ENCODE measurements at places on chromosomes 3 and 15.
A peak's percentile ranks its signal among the peaks of the same experiment; 100 is the strongest.

- DNase-seq: no peak
Observed at GRCh38 chr3:11373235-11373634, 101.0 kb downstream of the ATG7 start.

GRCh38 chr15:80970658-80971057, 19.0 kb downstream of the MESD start:
- DNase-seq: no peak

GRCh38 chr3:105503191-105503593, 136.5 kb downstream of the ALCAM start:
- peak; percentile 53 for DNase-seq

- DNase-seq: no peak
Observed at GRCh38 chr15:31516874-31517273, 190.2 kb downstream of the KLF13 start.

DNA sequence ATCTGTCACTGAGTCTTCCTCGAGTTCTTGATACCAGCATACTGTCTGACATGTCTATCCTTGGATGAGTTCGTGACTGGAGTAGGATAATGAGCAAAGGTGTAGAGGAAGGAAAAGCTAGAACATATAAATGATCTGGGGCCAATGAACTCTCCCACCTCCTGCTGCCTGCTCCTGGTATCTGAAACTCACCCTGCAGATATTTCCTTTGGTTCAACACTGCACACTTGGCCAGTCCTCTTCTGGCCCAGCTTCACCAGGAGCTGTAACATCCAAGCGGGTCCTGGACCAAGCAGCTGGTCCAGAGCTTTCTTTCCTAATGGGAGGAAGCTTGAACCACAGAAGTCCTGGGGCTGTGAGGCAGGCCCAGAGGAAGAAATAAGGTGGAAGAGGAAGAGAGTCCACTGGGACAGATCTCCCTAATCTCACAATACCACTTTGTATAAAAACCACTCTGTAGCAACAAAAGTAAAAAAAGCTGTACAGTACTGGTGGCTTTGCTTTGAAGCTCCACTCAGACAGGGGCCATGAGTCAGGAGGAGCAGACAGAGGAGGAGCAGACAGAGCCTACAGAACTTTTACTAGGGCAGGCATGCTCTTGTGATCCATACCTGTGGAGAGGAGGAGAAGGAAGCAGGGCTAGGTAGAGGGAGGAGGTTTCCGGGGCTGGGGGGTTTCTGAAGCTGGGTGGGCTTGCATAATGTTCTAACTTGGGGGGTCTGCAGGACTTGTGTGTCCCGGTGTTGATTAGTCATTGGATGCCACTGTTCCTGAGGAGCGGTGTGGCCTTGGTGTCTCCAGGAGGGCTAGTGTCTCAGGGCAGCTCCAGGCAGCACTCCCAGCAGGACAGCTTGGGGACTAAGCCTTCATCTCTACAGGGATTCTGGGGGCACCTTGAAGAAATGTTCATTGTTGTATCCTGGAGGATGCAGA, 166.9 kb downstream of the ABHD5 start:
- no peak for DNase-seq

- no peak for DNase-seq
Observed at GRCh38 chr3:171640520-171641412, 169.5 kb downstream of the PLD1 start.

DNA sequence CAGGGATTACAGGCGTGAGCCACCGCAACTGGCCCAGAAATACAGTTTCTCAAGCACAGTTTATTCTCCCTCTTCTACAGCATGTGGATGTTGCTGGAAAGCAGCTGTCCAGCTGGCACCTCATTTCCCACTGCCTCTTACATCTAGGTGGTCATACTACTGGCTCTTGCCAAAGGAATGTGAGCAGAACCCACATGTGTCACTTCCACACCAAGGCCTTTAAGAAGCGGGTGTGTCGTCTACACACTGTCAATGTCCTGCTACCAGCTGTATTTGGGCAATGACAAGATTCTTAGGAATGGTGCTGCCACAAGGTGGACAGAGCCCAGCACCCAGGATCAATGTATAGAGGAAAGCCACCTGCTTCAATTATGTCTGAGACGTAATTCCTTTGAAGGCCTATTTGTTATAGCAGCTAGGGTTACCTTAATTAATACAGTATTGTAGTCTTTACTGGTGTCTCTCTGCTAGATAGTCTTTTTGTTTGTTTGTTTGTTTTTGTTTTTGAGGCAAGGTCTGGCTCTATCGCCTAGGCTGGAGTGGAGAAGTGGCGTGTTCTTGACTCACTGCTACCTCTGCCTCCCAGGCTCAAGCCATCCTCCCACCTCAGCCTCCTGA, 15.1 kb upstream of the RAB7A start:
- no peak for DNase-seq

- no peak for DNase-seq
Observed at GRCh38 chr3:6680119-6680806, 180.7 kb upstream of the GRM7 start.

GRCh38 chr3:59514865-59515482, 465.1 kb upstream of the CFAP20DC start:
- peak; percentile 0 for DNase-seq

GRCh38 chr15:66848686-66849392, 146.8 kb downstream of the SMAD6 start:
- no peak for DNase-seq

- no peak for DNase-seq
Observed at GRCh38 chr3:16604887-16605602, at the start of gene DAZL. TSS of gene DAZL (minus strand) at chr3:16605423. CDS start at chr3:16605205, 218 bp downstream.

DNA sequence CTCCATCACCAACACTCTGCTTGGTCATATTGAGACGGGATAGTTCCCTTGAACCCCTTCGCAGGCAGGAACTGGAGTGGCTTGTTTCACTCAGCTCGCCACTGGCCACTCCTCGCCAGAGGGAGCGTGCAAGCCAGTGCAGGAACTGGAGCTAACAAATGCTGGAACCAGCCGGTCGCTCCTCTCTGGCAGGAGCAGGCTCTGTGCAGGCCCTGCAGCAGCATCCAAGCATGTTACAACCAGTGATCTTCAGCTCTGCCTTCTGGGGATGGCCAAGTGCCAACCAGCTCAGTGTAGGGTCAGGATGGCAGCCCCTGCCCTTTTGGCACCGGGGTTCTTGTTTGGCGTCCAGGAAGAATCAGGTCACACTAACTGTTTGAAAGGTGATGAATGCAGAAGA, 329.0 kb upstream of the AZI2 start:
- DNase-seq: no peak

DNA sequence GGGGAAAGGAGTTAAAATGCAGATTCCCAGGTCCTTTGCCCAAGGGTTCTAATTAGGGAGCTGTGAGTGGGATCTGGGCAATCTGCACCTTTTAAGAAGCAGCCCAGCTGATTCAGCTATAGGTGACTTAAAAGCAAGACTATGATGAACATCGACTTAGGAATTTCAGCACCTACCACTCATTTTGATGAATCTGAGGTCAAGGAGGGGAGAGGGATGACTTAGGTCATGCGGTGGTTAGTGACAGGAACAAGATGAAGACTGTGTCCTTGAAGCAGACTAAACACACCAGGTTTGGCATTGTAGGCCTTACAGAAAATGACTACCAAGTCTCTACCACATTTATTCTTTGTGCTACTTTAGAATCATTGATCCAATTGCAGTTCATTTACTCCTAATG, 196.3 kb downstream of the DTWD1 start:
- no peak for DNase-seq

DNA sequence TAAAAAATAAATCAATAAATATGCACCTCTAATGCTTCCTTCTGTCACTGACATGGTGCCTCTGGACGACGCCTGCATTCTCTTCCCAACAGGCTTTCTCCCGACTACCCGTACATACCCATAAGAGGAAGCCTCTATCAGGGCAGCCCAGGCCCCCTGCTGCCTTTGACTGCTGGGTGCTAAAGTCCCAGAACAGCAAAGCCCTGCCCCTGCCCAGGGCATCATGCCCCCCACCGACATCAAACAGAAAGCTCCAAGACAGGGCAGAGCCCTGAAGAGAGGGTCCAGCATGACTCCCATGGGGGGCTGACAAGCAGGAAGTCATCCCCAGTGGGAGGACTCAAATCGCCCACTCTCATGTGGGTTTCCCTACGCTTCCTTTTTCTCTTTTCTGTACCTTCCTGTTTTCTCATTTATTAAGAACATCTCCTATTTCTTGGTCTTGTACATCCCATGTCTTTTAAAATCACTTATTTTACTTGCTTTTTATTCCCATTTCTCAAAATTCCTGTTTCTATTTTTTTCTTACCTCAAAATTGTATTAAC, 23.4 kb downstream of the XPC start:
- DNase-seq: no peak

GRCh38 chr3:78728406-78729145, 1039.2 kb downstream of the ROBO1 start:
- peak; percentile 83 for DNase-seq

DNA sequence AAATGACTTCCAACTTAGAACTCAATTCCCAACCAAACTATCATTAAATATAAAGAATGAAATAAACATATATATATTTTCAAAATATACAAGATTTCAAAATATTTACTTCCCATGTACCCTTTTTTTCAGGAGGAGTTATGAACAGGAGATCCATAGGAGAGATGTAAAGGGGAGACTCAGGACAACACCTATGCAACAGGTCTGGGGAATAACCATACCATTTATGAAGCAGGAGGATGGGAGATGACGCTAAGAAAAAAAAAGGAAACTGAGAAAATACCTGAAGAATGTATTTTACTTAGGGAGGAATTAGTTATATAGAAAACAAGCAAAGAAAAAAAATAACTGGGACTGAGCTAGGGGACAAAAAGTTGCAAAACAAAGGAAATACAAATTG, 23.8 kb downstream of the INTS14 start:
- no peak for DNase-seq

- no peak for DNase-seq
Observed at GRCh38 chr3:133466531-133467386, 66.9 kb downstream of the BFSP2 start.

- no peak for DNase-seq
Observed at GRCh38 chr3:125498630-125499029, 21.4 kb downstream of the SNX4 start.

DNA sequence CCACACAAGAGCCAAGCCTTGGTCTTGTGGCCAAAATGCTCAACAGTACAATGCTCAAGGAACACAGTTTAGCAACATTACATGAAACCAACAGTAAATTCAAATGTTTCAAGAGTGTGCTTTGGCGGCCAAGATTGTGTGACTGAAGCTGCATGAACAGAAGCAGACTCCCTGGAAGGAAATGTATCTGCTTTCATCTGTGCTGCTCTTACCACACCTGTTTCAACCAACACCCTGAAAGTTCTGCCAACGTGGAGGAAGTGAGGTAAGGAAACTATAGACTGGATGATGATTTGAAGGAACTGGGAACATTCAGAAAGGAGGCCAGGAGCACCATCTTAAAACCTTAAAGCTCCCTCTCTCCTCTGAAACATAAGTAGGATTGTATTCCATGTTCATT, 55.7 kb downstream of the MB21D2 start:
- no peak for DNase-seq

- DNase-seq: no peak
Observed at GRCh38 chr3:151726016-151726415, 7.7 kb upstream of the AADACL2 start.

DNA sequence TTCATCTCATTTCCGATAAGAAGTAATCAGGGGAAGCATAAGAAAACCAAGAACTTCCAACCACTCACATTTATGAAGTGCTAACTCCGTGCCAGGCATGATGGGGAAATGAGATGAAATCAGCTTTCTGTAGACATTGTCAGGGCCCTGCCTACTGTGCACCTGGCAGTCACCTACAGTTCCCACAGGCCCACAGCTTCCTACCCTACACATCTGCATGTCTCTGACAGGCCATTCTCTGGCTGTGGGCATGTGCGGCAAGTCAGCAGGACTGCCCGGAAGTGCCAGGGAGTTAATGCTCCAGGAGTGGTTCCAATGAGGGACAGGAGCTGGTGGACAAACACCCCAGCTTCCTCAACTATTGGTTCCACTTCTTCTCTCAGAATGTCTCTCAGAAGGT, 24.3 kb downstream of the EIF1B start:
- DNase-seq: no peak

GRCh38 chr3:15926871-15927270, 129.1 kb upstream of the ANKRD28 start:
- no peak for DNase-seq

DNA sequence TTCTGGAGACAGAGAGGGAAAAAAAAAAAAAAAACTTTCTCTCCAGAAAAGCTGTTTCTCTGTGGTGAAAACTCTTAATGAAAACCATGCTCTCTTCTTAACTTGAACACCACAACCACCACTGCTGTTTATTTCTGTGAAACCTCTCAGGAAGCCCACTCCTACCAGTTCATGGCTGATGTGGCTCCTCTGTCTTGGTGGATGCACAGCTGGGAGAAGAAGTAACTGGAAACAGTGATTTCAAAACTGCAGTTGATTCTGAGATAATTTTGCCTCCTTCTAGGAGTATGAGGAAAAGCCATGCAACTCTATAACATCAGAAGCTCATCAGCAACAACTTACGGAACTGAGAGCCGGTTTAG, 40.2 kb upstream of the PYGO1 start:
- DNase-seq: no peak

- DNase-seq: peak; percentile 87
Observed at GRCh38 chr3:42701371-42702065, 1.1 kb downstream of the HHATL start.

DNA sequence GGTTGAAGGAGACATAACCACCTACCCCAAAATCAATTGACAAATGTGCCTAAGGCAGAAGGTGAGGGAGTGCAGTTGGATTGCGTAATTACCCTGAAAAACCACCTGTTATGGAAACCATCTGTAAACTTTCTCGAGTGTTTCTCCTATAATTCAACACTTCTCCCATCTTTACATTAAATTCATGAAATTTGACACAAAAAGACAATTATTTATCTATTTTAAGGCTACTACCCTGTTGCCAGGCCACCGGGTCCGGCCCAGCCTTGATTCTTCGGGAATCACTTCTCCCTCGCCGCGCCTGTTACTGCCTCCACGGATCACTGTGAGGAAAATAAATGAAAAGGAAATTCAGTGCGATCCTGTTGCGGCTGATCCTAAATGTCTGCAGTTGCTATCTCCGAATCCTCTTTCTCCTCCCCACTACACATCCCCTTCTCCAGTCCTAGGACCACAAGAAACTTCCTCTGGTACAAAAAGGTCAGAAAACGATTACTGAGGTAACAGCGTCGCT, 646 bp downstream of the IQCB1 start:
- DNase-seq: no peak

- DNase-seq: no peak
Observed at GRCh38 chr3:43307226-43307625, 20.9 kb downstream of the SNRK start.

- DNase-seq: no peak
Observed at GRCh38 chr3:162670181-162670580, 1173.6 kb downstream of the OTOL1 start.

DNA sequence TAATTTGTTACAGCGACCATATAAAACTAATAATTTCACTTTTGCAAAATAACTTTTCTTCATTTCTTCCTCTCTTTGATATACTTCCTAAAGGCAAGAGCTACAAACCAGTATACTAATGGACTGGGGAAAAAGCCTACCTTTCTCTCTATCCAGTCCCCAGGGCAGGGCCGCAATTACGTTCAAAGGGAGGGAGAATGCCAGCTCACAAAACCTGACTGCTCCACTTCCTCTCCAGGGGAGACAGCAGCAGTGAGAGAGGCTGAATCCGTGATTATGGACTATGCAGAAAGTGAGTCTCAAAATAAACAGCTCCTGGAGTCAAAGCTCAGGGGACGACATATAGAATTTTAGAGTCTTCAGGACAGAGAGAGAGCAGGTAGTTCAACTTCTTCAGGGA, 126.9 kb upstream of the HES1 start:
- DNase-seq: no peak

GRCh38 chr3:111981457-111981763, 2.6 kb downstream of the ABHD10 start:
- no peak for DNase-seq

GRCh38 chr15:99409097-99409473, 156.7 kb upstream of the MEF2A start:
- DNase-seq: peak; percentile 31

GRCh38 chr15:85771781-85772445, 22.8 kb downstream of the KLHL25 start:
- no peak for DNase-seq

Measured in midbrain (tissue), 1 donor.